A549 treated with DMSO at 1 μM for 4 hours (cell line): ENCODE measurements at places on chromosomes 2 and 18. TPM values are rescaled to one million over a fixed set of nuclear protein-coding genes. Genes with fewer than 3 reads are reported as not detected.

Gene ACVR1C
- 0.01 to 0.07 TPM in 2 of 5 replicates, not detected in the others for total RNA-seq

Gene DSC3
- total RNA-seq = 1.6 to 2.5 TPM (median 1.8 TPM) in 5 replicates

Gene FAM168B
- 86.7 to 102 TPM (median 97.8 TPM) in 5 replicates for total RNA-seq

Gene DES
- 0.08 to 0.09 TPM in 2 of 5 replicates, not detected in the others for total RNA-seq

Gene MAL
- total RNA-seq = 0.16 to 0.23 TPM in 2 of 5 replicates, not detected in the others

Gene UGT1A5
- 0.04 TPM in 1 of 5 replicates, not detected in the others for total RNA-seq

Gene GREB1L
- total RNA-seq = 1.7 to 3.9 TPM (median 2.2 TPM) in 5 replicates

Gene PECR
- total RNA-seq = 15.7 to 17.0 TPM (median 16.8 TPM) in 5 replicates

Gene ATOH8
- total RNA-seq = 3.6 to 7.1 TPM (median 4.5 TPM) in 5 replicates

Gene CNRIP1
- total RNA-seq = 2.2 to 2.9 TPM (median 2.3 TPM) in 5 replicates

Gene TUBA3E
- total RNA-seq = not detected in 5 replicates

Gene GBX2
- 2.3 to 4.1 TPM (median 3.3 TPM) in 5 replicates for total RNA-seq

Gene ESCO1
- 8.9 to 11.2 TPM (median 10.3 TPM) in 5 replicates for total RNA-seq

Gene MAB21L4
- total RNA-seq = 0.05 to 0.15 TPM (median 0.08 TPM) in 4 of 5 replicates, not detected in the other

Gene MYO5B
- total RNA-seq = 12.4 to 14.9 TPM (median 13.0 TPM) in 5 replicates

Gene SLC1A4
- total RNA-seq = 10.9 to 12.4 TPM (median 11.9 TPM) in 5 replicates

Gene SERPINB10
- 0.22 TPM in 1 of 5 replicates, not detected in the others for total RNA-seq

Gene SLC38A11
- total RNA-seq = not detected in 5 replicates

Gene CNOT9
- total RNA-seq = 41.8 to 53.3 TPM (median 49.7 TPM) in 5 replicates

Gene OSR1
- total RNA-seq = 4.9 to 9.0 TPM (median 5.3 TPM) in 5 replicates

Gene SERPINB13
- not detected in 5 replicates for total RNA-seq
